ENCODE measurements at places on chromosomes 6 and 20.
A peak's percentile ranks its signal among the peaks of the same experiment; 100 is the strongest.

DNA sequence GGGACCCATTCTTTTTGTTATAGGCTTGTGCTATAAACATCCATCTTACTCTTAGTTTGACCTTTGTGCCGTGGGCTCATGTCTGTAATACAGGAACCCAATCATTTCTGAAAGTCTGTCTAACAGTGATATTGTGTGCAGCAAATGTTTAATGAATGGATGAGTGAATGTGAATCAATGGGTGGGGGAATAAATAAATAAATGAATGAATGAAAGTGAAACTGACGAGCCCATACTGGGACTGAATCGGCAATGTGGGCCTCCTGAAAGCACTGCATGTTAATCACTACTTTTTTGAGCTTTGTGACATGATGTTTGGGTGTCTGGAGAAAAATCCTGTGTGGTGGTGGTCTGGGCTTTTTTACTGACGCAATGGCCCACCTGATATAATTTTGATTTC is 175.0 kb downstream of the GMPR start:
- no peak for DNase-seq

DNA sequence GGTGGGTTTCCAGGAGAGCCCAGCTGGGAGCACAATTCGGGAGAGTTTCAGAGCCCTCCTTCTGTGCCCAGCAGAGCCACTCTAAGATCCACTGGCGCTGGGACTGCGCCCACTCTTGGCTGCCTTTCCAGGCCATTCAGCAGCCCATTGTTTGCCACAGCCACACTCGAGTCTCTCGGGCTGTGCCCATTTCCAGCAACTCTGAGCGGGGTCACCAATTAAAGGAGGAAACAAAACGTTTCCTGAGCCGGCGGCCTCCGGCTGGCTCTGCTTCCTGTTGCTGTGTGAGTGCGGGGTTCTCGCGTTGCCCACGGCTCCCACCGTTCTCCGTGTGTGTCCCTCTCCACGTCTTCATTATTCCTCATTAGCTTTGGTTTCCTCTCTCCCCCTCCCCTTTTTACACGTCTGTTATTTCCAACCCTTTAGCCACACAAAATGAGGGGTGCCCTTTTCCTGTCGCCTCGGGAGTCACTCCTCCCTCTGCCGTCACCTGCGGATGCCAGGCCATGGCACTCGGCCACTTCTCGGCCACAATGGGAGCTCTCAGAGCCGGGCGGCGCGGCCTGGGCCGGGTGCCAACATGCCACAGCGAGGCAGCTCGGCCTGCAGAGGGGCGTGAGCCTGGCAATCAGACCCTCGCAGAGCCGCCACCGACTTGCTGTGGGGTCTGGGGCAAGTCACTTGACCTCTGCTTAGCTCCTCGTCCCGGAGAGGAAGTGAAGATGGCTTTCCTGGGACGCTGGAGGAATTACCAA is 94.3 kb upstream of the NKX2-2 start:
- no peak for DNase-seq

DNA sequence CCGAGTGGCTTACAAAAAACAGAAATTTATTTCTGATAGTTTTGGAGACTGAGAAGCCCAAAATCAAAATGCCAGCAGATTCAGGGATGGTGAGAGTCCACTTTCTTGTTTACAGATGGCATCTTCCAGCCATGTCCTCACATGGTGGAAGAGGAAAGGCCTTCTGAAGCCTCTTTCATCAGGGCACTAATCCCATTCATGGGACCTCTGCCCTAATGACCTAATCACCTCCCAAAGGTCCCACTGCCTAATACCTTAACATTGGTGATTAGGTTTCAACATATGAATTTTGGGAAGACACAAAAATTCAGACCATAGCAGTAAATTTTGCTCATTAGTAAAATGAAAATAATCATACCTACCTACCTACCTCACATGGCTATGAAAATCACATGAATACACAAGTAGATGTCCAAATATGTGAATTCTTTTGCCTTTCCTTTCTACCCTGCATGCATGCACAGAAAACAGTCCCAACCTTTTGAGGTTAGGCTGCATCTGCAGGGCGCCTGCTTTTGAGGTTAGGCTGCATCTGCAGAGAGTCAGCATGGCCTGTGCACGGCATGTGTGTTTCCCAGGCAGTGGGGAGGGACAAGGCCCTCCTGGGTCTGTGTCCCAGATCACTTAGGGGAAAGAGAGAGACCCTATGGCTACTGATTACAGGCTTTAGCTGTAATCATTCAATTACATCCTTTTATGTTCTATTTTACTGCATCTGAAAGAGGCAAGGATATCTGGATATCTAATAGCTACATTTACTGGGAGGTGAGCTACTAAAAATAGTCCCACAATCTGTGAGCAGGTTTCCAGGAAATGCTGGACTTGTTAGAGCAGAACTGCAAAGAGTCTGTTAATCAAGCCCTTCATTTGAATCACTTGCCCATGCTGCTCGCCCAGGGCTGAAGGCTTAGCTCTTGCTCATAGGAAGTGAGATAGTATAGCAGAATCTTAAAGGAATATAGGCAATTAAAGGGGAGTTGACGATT is 497.7 kb upstream of the MARCKS start:
- no peak for DNase-seq

- no peak for DNase-seq
Measured at GRCh38 chr6:148805777-148806176, 58.9 kb downstream of the UST start.

GRCh38 chr6:130758813-130759212 is 68.4 kb upstream of the SMLR1 start:
- DNase-seq: no peak

- no peak for DNase-seq
Measured at GRCh38 chr6:150028799-150029198, 3.5 kb upstream of the RAET1L start.

- DNase-seq: peak; percentile 38
Measured at GRCh38 chr20:1964659-1965405, 29.0 kb downstream of the PDYN start.

DNA sequence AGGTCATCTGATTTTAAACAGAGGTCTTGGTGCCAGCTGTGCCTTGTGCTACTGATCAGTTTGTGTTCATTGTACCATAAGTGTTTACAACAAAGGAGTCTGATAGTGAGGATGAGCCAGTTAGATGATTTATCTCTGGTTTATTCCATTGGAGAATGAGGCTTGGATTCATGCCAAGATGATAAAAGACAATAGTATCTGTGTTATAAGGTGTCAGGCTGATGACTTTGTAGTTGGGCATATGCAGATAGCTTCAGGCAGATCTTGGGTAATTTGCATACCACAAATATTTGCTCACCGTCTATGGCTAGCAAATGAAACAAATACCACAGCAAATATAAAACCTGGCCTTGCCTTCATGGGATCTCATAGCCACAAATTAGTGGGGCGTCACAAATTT is 43.3 kb upstream of the PHACTR2 start:
- DNase-seq: no peak

DNA sequence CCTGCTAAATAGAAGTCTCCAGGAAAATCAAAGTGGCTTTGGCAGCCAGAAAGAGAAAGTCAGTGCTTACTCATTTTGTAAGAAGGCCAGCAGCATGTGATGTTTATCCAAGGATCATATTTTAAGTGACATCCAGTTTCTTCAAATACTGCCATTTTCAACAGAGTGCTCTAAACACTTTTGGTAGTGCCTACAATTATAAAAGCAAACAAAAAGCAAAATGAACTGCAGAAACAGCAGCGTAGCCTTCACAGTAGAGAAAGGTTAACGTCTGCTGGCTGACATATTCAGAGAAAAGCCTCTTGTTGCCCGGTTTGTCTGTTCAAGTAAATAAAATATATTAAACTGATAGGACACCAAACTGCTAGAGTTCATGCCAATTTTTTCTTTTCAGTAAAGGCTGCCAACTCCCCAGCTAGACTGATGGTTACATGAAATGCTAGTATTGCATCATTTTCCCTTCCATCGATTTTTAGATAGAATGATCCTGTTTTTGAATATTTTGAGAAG is 705.7 kb upstream of the SLC35B3 start:
- no peak for DNase-seq

DNA sequence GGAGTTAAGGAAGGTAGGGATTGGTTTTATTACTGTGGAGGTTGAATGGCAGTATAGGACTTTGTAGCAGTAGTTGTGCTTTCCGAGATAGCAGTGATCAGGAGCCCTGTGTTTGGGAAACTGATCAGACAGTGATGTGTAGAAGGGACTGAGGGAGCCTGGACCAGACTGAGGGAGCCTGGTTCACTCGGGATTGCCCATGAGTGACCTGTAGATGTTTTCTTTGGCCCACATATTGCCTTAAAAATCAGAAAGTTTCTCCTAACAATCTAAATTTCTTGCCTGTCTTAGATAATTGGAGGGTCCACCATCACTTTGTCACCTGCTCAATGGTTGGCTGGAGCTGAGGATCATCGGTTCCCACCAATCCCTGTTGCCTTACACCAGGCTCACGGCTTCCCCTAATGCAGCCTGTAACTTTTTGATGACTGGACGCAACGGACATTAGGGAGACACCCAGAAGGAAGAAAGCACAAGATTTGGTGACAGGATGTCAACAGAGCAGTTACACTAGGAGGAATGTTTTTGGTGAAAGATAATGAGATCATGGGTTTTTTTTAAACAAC is 1.1 kb downstream of the CDS2 start:
- DNase-seq: no peak

GRCh38 chr6:109052018-109052651 is 42.5 kb downstream of the SESN1 start:
- no peak for DNase-seq

DNA sequence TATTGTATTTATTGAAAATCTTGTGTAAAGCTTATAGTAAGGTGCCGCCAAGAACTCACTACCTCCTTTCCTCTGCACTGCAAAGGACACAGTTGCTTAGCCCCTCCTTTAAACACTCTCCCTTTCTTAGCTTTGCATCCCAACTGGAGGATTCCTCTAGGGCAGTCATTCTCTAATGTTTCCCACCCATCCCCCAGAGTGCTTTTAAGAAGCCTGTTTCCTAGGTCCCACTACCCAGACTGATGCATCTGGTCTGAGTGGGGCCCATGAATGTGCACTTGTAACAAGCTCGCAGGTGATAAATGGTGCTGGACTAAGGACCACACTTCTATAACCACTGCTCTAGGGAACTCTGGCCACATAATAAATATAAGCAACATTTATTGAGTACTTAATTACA is 55.2 kb downstream of the B4GALT5 start:
- DNase-seq: no peak

DNA sequence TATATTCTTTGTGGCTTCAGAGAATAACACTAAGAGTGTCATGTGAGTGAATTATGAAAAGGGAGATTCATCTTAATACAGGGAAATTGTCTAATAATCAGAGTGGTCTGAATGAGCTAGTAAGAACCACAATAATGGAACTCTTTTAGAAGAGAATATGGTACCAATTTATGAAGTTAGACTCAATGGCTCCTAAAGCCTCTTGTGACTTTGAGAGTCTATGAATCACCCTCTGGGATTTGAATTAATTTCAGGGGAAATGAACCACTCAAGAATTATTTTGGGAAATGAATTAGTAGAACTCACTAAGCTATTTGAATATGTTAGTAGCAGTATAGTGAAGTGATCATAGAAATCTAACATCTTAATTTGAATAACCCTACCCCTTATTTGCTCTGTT is 14.3 kb downstream of the PCMT1 start:
- DNase-seq: no peak

DNA sequence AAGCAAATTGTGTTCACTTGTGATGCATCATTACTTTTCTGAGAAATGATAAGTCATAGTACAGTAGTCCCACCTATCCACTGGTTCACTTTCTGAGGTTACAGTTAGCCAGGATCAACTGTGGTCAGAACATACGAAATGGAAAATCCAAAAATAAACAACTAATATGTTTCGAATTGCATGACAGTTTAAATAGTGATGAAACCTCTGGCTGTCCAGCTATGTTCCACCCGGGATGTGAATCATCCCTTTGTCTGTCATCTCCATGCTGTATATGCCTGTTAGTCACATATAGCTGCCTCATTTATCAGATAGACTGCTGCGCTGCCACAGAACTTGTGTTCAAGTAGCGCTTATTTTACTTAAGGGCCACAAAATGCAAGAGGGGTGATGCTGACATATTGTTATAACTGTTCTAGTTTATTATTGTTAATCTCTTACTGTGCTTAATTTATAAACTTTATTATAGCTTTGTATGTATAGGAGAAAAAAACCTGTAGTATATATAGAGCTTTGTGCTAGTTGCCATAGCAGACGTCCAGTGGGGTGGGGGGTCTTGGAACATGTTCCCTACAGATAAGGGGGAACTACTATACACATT is 29.2 kb downstream of the AFDN start:
- no peak for DNase-seq

All from activated T-cell treated with anti-CD3 and anti-CD28 coated beads, Interleukin-2, amount 50 U/mL, for 24 hours (primary cell).